Foreskin keratinocyte (primary cell): ENCODE measurements at places on chromosomes 2 and 18. TPM values are rescaled to one million over a fixed set of nuclear protein-coding genes. Genes with fewer than 3 reads are reported as not detected.

Gene APCDD1
- 2.8 and 5.6 TPM in 2 replicates for total RNA-seq

Gene RBBP8
- 79.0 and 93.7 TPM in 2 replicates for total RNA-seq

Gene CD8A
- 0.07 TPM in 2 replicates for total RNA-seq

Gene GCKR
- total RNA-seq = not detected in 2 replicates

Gene DYSF
- total RNA-seq = 0.56 and 0.82 TPM in 2 replicates

Gene CDKL4
- not detected in 2 replicates for total RNA-seq

Gene MEIS1
- 9.0 and 9.2 TPM in 2 replicates for total RNA-seq

Gene PSMD14
- total RNA-seq = 103 and 106 TPM in 2 replicates

Gene PARD3B
- total RNA-seq = 1.5 and 1.7 TPM in 2 replicates

Gene TMEM169
- 0.11 TPM in 1 of 2 replicates, not detected in the other for total RNA-seq

Gene CD8B
- total RNA-seq = not detected in 2 replicates

Gene MBP
- 24.7 and 26.6 TPM in 2 replicates for total RNA-seq

Gene LMAN2L
- total RNA-seq = 16.4 and 17.0 TPM in 2 replicates

Gene GPBAR1
- 0.14 and 0.18 TPM in 2 replicates for total RNA-seq

Gene B4GALT6
- total RNA-seq = 7.8 and 8.3 TPM in 2 replicates

Gene TUBA4B
- not detected in 2 replicates for total RNA-seq

Gene COL4A4
- total RNA-seq = 0.49 and 1.5 TPM in 2 replicates

Gene C1QL2
- total RNA-seq = not detected in 2 replicates
